ENCODE measurements at places on chromosomes 4 and X.

GRCh38 chr4:82500435-82501153 lies 61.2 kb downstream of the TMEM150C start:
- DNase-seq: no peak

DNA sequence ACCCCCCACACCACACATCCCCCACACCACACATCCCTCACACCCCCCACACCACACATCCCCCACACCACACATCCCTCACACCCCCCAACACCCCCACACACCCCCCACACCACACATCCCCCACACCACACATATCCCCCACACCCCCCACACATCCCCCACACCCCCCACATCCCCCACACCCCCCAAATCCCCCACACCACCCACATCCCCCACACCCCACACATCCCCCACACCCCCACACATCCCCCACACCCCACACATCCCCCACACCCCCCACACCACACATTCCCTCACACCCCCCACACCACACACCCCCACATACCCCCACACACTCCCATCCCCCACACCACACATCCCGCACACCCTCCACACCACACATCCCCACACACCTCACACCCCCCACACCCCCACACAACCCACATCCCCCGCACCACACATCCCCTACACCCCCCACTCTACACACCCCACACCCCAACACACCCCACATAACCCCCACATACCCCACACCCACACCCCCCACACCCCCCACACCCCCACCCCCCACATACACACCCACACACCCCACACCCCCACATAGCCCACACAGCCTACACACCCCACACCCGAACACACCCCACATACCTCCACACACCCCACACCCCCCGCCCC lies 172.9 kb downstream of the DCLK2 start:
- DNase-seq: no peak

DNA sequence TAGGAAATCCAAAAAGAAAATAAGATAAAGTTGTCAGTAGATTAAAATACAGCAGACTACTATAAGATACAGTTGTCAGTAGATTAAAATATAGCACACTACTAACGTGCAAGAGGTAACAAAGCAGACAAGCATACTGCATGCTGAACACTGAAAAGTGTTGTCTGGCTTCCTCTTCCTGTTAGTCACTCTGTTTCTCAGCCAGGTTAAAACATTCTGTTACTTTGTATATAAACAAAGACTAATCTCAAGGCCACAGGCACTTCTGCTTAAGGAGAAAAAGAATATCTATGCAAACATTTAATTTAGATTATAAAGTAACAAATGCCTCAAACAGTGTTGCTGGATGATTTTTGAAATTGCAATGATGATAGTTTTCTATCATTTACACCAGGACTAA lies 41.0 kb upstream of the SCD5 start:
- DNase-seq: no peak

GRCh38 chr4:498328-498904 lies 540 bp downstream of the ZNF721 start:
- DNase-seq: no peak

- no peak for DNase-seq
These were observed 43.1 kb downstream of the TMEM164 start for GRCh38 chrX:110046001-110046400.

Data from cortex of kidney (tissue), 1 donor.